ENCODE measurements at places on chromosomes 12 and 14.

DNA sequence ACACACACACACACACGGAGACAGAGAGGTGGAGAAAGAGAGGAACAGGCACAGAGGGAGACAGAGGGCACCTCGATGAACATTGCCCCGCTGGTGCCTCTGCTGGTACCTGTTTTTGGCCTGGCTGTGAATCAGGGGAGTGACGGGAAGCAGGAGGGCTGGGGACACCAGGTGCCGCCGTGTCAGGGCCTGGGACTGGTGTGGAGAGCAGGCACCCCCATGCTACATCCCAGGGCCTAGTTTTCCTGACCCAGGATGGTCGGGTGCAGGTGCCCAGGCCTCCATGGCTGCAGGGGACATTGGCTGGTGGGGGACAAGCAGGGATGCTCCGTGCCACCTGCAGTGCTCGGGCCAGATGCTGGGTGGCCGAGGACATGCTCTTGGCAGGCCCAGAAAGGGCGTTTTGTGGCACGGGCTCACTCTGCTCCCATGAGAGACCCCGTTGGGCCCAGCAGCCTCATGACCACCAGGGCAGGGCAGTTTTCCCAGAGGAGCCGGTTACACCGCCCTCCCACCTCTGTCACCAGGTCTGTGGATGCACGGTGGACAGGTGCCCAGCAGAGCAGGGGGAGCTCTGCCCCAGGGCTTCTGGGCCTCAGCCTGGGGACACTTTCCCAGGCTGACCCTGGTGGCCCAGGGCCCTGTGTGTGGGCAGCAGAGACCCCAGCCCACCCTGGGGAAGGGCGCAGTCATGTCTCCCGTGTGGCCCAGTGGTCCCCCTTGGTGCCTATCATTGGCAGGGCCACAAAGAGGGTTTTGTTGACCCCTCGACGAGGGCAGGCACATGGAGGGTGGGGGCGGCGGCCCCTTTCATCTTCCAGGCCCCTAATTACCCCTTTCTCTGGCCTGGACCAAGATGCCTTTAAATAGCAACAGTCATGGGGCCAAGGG is 207.5 kb upstream of the RTL1 start:
- DNase-seq, result no peak

GRCh38 chr12:3168223-3169221 is 91.3 kb downstream of the TSPAN9 start:
- peak; percentile 89 for DNase-seq

- no peak for DNase-seq
Observed at GRCh38 chr12:3809357-3810015, 56.6 kb upstream of the CRACR2A start.

- DNase-seq, result no peak
Observed at GRCh38 chr14:23895480-23895879, 58.1 kb upstream of the DHRS4 start.

DNA sequence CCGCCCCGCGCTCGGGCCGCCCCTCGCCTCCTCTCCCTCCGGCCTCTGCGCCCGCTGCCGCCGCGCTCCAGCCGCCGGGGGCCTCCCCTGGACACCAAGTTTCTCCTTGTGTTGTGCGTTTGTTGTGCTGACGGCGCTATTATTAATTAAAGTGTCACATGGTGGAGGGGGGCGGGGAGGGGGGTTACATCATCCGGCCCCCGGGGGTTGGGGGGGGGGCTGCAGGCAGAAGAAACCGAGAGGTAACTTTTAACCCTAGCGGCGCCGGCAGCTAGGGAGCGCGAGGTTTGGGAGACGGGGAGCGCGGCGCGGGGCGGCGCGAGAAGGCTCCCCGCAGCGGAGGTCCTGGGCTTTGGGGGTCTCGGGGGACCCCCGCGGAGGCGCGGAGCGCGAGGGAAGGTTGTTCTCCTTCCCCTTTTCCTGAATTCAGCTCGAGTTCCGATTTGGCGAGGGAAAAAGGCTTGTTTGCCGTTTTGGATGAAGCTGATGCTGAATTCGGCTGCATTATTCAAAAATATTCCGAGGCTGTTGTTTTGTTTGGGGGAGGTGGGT is at the start of gene HRK:
Gene HRK (minus strand): TSS at position 117 of the 552 bp plus-strand sequence. CDS start 134 bp downstream, outside the sequence.
- no peak for DNase-seq

DNA sequence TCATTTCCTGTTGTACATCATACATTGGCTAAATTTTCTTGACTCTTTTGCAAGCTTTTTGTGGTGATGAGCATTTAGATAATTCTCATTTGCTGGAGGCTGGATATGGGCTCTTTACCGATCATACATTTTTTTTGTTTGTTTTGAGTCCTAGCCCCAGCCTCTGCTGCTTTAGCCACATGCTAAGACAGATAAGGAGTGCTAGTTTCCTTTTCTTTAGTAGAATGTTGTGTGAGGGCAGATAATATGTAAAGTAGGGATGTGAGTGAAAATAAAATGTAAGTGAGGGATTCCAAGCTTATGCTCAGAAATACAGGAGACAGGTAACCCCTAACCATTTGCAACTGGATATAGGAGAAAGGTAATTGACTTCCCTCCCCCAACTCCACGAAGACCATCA is 405.7 kb downstream of the TRHDE start:
- DNase-seq, result no peak

- no peak for DNase-seq
Observed at GRCh38 chr14:40099316-40099715, 667.1 kb upstream of the FBXO33 start.

GRCh38 chr12:48813465-48814261 is 4.6 kb upstream of the CACNB3 start:
- no peak for DNase-seq

DNA sequence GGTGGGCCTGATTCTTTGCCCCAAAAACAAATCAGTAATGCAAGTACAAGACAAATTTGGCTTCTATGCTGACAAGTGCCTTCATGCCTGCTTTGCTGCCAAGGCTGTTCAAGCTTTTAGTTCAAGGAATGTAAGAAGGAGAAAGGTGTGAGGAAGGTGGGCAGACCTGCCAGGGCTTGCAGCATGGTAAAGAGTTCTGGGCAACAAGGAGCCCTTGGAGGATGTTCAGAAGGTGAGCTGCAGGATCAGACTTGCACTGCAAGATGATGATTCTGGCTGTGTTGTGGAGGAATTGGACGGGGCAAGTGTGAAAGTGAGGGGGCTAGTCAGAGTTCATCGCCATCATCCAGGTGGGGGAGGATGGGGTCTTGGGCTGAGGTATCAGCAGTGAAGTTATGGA is 167.9 kb downstream of the NUAK1 start:
- no peak for DNase-seq

DNA sequence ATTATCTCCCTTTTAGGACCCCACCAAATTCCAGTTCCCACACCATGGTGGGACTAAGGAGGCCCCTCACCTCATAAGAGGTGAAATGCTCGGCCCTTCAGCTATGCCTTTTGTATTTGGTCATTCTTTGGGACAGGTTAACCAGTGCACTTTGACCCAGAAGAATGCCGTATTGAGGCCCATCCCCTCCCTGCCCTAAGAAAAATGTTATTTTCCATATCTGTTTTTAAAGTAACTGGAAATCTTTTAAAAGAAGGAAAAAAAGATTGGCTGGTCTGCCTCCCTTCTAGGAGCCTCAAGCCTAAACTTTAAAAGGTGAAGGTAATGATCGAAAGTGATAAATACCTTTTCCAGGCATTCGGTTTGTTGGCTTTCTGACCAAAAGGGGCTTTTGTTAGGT is 5.7 kb upstream of the HOXC13 start:
- DNase-seq, result no peak

GRCh38 chr12:64192644-64193444 is 29.3 kb downstream of the KICS2 start:
- DNase-seq, result no peak

- DNase-seq, result no peak
Observed at GRCh38 chr12:27460471-27460978, 14.0 kb downstream of the SMCO2 start.

DNA sequence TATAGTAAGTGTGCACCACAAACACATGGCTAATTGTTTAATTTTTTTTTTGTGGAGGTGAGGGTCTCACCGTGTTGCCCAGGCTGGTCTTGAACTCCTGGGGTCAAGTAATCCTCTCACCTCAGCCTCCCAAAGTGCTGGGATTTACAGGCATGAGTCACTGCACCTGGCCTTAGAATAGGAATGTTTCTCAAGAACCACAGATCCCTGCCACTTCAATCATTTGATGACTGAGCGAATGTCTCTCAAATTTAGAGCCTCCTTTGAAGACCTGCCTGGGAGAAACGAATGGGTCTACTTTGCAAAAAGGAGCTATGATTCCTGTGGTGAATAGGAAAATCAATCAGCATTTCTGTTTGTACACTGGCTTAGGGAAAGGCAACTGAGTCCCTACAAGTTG is 33.5 kb upstream of the CHST11 start:
- DNase-seq, result no peak

- DNase-seq, result no peak
Observed at GRCh38 chr14:74667758-74668157, 45.1 kb downstream of the AREL1 start.

DNA sequence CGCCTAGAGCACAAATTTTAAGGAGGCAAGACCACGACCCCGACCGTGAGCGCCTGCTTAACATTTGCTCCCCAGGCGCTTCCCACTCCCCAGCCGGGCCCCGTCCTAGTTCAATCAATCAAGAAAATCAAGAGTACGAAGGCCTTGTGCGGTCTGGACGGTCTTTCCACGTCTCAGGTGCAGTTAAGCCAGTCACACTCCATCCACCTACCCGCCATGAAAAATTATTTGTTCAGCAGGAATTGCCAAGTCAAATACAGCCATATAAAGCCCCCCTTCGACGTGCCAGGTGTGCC is 603 bp upstream of the LRR1 start:
- DNase-seq, result no peak

DNA sequence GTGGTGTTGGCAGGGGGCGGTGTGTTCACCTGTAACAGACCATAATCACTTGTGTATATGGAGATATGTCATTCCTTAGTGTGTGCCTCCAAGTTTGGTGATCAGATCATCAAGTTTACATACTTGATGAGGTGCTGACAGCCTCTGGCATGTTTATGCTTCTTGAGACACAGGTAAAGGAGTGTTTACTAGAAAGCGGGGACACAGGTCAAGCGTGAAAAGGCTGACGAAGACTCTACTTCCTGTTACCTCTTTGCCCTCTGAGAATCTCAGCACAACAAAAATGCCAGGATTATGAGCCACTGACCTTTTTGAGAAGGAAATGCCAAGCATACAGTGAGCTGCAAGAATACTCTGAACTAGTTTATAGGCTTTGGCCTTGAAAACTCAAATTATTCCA is 29.6 kb downstream of the PRDM4 start:
- no peak for DNase-seq

DNA sequence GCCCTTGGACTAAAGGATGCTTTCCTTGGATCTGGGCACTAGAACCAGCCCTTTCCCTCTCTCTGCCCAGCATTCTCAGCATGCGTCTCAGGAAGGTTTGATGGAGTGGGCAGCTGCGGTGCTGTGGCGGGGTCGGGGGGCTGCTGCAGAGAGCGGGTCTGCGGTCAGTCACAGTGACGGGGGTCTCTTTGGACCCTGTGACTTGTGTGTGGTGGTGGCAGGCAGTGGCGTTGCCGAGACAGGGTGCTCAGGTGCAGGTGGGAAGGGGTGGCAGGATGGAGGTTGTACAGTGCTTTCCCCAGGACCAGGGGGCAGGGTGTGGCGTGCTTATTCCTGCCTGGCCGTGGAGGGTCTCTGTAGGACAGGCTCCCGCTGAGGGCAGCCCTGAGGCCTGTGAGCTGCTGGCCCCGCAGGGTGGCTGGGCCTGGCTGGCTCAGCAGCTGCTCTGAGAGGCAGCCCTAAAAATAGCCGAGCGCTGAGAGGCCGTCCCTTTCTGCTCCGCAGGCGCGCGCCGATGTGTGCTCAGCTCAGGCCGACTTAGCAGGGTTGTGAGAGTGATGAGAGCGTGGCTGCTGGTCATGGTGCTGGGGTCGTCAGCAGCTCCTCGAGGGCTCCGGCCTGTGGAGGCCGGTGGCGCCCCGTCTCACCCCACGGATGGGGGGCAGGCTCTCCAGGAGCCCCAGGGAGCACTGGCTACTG is 9.7 kb downstream of the PACS2 start:
- no peak for DNase-seq

- no peak for DNase-seq
Observed at GRCh38 chr12:115012861-115013235, 328.9 kb upstream of the TBX3 start.

DNA sequence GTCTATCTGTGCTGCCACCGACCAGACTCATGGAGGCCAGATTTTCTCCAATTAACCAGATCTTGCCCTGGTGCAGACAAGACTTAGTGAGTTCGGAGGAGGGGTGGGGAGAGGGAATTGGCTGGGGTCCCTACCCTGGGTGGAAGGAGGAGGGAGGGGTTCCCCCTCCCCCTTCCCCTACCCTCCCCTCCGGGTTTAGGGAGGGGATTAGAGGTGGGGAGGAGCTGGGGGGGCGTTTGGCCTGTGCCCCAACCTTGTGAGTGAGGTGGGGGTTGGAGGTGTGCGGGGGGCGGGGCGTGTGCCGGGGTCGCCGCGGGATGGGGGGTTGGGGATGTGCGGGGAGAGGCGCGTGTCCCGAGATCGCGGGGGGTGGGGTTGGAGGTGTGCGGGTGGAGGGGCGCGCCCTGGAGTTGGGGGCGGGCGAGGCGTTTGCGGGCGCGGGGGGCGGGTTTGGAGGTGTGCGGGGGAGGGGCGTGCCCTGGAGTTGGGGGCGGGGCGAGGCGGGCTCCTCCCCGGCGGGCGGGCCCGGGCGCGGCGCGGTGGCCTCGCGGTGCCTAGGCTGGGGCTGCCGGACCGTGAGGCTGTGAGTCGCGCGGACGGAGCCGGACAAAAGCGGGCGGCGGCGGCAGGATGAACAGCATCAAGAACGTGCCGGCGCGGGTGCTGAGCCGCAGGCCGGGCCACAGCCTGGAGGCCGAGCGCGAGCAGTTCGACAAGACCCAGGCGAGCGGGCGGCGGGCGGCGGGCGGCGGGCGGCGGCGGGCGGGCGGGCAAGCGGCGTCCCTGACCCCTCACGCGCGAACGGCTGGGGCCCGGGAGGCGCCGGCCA is at the start of gene HIP1R:
Gene HIP1R (plus strand): TSS at position 537 of the 829 bp plus-strand sequence. CDS start 94 bp downstream, at position 631.
- DNase-seq, result no peak

DNA sequence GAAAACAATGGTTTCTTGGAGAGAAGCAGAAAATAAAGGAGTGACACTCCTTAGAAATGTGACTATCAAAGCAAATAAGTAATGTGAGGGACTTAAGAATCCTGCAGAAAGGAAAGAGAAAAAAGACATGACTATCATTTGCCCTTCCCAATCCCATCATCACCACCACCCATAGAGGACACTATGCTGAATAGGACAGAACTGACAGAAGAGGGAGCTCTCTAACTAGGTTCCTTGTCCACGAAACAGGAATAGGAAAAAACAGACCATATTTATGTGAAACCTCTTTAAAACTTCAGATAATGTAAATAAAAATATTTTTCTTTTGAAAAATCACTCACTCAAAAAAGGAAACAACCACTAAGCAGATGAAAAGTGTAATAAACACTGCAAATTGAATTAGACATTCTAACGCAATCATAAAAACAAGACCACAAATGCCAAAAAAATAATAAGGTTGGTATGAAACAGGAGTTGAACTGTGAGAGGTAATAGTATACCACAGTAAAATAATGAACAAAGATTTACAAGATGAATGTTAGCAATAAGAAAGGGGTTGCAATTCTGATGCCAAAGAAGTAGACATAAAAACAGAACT is 24.1 kb downstream of the KLRD1 start:
- DNase-seq, result no peak

DNA sequence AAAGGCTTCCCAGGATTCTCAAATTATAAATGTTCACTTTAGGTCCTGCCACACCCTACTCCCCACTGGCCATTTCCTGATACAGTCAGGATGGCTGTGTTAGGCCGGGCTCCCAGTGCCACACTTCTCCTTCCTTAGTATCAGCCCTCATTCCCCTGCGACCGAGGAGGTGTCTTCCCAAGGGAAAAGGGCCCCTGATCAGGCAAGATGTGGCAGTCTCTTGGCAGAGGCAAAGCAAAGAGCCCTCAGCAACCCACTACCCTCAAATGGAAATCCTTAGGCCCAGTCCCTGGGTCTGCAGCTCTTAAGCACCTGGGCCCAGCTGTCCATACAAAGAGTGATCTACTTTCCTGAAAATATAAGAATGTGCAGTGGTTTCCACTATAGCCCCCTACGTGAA is 96.5 kb upstream of the VASH1 start:
- DNase-seq, result no peak

Measured in HS-5 (cell line).